GM23248 (cell line): ENCODE measurements at places on chromosomes 1 and 21. TPM values are rescaled to one million over a fixed set of nuclear protein-coding genes. Genes with fewer than 3 reads are reported as not detected.

DNA sequence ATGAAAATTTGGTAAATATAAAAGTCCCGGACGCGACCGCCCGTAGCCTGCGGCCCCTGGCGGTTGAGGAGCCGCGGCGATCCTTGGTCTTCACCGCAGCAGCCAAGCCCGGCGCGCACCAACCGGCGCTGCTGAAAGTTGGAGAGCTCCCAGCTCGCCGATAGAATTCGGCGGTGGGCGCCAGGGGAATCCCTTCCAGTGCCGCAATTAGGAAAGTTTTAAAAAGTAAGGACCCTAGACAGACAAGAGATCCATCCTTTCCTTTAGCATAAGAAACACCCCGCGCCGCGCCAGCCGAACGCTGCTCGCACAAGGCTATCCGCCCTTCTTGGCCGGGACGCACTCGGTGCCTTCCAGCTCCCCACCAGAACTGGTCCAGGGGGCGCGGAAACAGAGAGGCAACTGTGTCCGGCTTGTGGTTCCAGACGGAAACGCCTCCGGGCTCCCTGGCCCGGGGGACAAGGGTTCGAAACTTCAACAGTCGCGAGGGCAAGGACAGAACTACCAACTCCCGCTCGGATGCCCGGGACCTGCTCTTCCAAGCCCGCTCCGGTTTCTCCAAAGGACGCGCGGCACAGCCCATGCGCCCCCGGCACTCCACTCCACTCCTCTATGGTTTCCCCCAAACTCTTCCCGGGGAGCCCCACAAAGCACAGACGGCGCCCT lies 1.7 kb downstream of the FAM78B start:
- peak; percentile 77 for DNase-seq

Gene MAD2L2
- total RNA-seq = 54.5 and 61.2 TPM in 2 replicates

DNA sequence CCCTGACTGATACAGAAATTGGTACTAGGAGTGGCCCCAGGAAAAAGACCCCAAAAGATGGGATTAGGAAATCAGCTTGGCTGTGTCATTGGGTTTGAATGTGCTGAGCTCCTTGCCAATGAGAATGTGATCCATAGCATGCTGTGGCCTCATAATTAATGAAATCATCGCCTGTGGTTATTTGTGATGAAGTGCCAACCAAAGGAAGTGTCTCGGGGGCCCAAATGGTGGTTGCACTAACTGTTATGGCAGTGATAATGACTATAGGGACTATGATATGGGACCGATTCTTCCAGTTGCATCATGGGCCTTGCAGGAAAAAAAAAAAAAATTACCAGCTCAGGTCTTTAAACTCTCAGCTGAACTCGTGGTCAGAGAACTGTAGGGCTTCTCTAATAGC lies 15.4 kb upstream of the ZDHHC18 start:
- DNase-seq = no peak

DNA sequence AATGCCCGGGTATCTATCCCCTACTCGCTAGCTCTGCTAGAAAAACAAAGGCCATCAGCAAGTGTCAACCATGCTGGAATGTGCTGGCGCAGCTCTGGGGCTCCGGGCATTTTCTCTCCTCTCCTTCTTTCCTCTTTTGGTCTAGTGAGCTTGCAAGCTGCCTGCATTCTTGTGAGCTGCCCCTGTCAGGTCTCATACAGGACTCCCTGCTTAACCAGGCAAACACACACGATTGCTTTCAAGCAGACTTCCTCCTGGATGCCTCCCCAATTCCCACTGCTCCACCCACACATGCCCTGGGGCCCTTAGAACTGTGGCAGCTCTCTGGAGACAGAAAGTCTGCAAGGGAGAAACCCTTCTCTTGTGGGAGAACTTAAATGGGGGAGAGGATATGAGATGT lies 35.7 kb upstream of the SUCO start:
- peak; percentile 77 for DNase-seq

DNA sequence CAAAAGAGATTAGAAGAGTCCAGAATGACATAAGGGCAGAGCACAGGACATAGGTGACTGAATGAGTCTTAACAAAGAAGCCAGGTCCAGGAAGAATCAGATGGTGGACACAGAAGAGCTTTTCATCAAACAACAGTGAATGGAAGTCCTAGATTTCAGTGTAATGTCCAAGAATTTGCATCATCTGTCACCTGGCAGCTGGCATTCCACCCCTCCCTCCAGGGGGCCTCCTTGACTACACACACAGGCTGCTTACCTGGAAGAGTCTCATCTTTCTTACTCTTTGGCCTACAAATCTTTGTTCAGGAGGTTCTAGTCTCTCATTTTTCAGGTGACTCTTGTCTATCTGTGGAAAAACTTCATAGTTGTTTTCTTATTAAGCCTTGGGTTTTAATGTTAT lies 36.2 kb downstream of the GORAB start:
- no peak for DNase-seq
